Hypothalamus (tissue), 51 donors: ENCODE measurements at places on chromosomes 2 and 18.
A peak's percentile ranks its signal among the peaks of the same experiment; 100 is the strongest.

- DNase-seq, result no peak
These were observed 25.8 kb downstream of the NYAP2 start for GRCh38 chr2:225425284-225425683.

DNA sequence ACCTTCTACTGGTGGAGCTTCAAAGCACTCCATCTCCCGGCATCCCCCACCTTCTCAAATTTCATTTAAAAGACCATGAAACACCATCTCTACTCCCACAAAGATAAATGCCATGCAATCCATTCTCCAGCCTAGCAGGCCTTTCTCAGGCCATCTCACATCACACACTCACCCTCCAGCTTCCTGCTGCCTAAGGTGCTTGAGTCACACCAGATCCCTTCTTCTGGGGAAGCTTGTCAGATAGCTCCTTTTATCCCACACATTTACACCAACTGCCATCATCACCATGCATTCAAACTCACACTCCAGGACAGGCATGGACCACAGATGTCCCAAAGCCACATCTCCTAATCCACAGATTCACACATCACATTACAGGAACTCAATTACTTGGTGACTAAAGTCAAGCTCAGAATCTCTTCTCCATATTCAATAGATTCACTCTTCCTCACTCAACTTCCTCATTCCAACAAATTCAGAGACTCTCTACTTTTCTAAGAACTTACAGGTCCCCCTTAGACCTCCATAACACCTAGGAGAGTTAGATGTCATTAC is 292.5 kb downstream of the TNS1 start:
- no peak for DNase-seq

GRCh38 chr2:84970210-84970867 is 622 bp upstream of the KCMF1 start:
- peak; percentile 39 for DNase-seq

- DNase-seq, result no peak
These were observed 2.5 kb upstream of the PKDCC start for GRCh38 chr2:42045352-42045751.

DNA sequence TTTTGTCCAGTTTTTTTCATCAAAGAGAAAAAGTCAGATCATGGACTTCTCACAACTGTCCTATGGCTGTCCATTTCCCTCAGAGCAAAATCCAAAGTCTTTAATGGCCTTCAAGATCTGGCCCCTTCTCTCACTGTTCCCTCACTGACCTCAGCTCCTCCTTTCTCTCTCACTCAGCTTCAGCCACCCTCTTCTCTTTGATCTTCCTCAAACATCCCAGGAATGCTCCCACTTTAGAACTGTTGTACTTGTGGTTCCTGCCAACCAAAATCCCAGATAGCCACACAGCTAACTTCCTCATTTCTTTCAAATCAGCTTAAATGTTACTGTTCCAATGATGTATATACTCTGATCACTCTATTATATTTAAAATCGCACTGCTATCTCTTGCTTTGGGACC is 82.9 kb downstream of the NUP35 start:
- DNase-seq, result no peak

- DNase-seq, result no peak
These were observed 133.4 kb upstream of the ITGA6 start for GRCh38 chr2:172293952-172294351.

GRCh38 chr18:57775937-57776336 is 27.2 kb downstream of the ATP8B1 start:
- DNase-seq, result no peak
